ENCODE measurements at places on chromosomes 7 and 10. TPM values are rescaled to one million over a fixed set of nuclear protein-coding genes. Genes with fewer than 3 reads are reported as not detected.

Gene GIMAP8
- 11.8 TPM for total RNA-seq

Gene IRF5
- total RNA-seq = 21.7 TPM

Gene INPP5A
- 7.4 TPM for total RNA-seq

Gene KIF11
- total RNA-seq = 56.3 TPM

Gene FAM180A
- total RNA-seq = not detected

Gene PNLIPRP1
- not detected for total RNA-seq

Gene TAS2R3
- 0.63 TPM for total RNA-seq

Gene MMP21
- total RNA-seq = not detected

Gene OR2A12
- total RNA-seq = not detected

- DNase-seq = no peak
- H3K4me3 ChIP-seq = no peak overlapping the region
- H3K27me3 ChIP-seq = peaks cover under 1% of the 10 kb centered on the region
- H3K27ac ChIP-seq = no peak overlapping the region
- no peaks in the 10 kb centered on the region for H3K4me1 ChIP-seq
Observed at GRCh38 chr10:77024461-77024860, 613.1 kb downstream of the KCNMA1 start.

DNA sequence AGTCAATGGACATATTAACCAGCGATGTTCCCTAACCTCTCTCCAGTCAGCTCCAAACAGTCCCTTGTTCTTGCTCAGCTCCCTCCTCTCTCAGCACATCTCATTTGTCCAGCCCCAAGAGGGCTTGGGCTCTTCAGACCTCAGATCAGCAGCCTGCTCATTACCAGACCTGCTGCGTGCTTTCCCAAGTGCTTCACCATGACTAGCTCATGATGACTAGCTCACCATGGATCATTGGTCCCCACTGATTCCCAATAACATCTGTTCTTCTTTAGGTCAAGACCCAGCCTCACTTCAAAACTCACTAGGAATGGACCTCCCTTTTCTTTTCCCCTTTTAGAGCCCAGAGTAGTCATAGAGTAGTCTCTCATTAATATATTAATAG, 121.9 kb downstream of the SLC16A9 start:
- H3K4me1 ChIP-seq = no peaks in the 10 kb centered on the region
- H3K36me3 ChIP-seq = no peaks in the 10 kb centered on the region
- no peak for DNase-seq
- H3K4me3 ChIP-seq = no peak overlapping the region
- H3K27me3 ChIP-seq = no peaks in the 10 kb centered on the region
- no peak overlapping the region for H3K27ac ChIP-seq

DNA sequence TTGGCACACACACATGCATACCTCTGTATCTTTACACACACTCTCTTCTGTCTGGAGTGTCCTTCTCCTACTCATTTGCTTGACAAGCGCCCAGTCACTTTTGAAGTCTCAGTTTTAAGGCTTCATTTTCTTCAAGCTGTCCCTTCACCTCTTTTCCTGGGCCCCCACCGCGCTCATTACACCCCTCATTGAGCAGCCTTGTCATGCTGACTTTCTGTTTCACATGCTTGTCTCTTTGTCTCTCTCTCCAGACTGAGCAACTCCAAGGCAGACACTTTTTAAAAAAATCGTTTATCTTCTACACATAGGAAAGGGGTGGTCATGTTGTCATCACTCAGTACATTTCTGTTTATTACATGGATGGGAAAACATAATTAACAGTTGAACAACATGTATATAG, 225.2 kb upstream of the FZD1 start:
- no peak for DNase-seq
- no peaks in the 10 kb centered on the region for H3K4me1 ChIP-seq
- H3K27me3 ChIP-seq = peaks cover 2% of the 10 kb centered on the region
- H3K4me3 ChIP-seq = no peak overlapping the region
- no peaks in the 10 kb centered on the region for H3K36me3 ChIP-seq

GRCh38 chr7:70857793-70858545, 274.0 kb upstream of the GALNT17 start:
- no peaks in the 10 kb centered on the region for H3K4me1 ChIP-seq
- H3K27ac ChIP-seq = no peak overlapping the region
- DNase-seq = no peak
- no peaks in the 10 kb centered on the region for H3K36me3 ChIP-seq
- H3K4me3 ChIP-seq = no peak overlapping the region

- H3K4me3 ChIP-seq = no peak overlapping the region
- no peak overlapping the region for H3K27ac ChIP-seq
- no peaks in the 10 kb centered on the region for H3K36me3 ChIP-seq
- no peaks in the 10 kb centered on the region for H3K4me1 ChIP-seq
- no peak for DNase-seq
- no peaks in the 10 kb centered on the region for H3K27me3 ChIP-seq
Observed at GRCh38 chr7:11760372-11760771, 71.6 kb downstream of the THSD7A start.

DNA sequence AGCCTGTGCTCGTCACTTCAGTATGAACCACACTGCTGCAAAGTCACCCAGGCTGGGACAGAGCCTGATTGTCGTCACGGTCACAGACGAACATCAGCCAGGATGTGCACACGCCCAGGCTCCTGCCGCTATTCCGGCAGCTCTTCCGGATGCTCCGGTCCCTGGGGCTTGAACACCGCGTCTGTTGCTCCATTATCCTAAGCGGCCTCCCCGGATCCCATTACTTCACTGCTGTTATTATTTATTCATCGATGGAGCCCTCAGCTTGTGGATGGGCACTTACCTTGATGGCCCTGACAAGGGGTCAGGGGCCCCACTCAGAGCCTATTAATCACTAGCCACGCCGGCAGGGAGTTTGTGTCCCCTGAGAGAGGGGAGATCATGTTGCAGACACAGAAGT, 120.8 kb upstream of the PCBD1 start:
- H3K27me3 ChIP-seq = no peaks in the 10 kb centered on the region
- H3K4me3 ChIP-seq = no peak overlapping the region
- no peak overlapping the region for H3K27ac ChIP-seq

DNA sequence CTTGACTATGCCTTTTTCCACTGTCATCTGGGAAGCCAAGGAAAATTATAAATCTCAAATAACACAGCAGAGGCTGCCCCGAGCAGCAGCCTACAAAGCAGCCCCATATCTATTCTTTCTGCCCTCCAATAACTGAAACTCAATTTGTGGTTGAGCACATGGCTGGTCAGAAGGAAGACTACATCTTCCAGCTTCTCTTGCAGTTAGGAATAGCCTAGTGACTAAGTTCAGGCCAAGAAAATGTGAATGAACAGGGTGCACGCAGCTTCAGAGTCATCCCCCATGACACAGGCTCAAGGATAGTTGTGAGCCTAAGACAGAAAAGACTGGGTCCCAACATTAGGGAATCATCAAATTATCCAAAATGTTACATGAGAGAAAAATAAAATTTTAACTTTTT, 42.3 kb downstream of the CHCHD3 start:
- H3K27me3 ChIP-seq = no peaks in the 10 kb centered on the region
- peaks cover 6% of the 10 kb centered on the region for H3K4me1 ChIP-seq
- DNase-seq = no peak
- no peak overlapping the region for H3K4me3 ChIP-seq

- peaks cover 4% of the 10 kb centered on the region for H3K36me3 ChIP-seq
- DNase-seq = no peak
- H3K4me1 ChIP-seq = peaks cover 18% of the 10 kb centered on the region
- no peak overlapping the region for H3K27ac ChIP-seq
Observed at GRCh38 chr10:42640610-42641229, 2.4 kb upstream of the ZNF33B start.

DNA sequence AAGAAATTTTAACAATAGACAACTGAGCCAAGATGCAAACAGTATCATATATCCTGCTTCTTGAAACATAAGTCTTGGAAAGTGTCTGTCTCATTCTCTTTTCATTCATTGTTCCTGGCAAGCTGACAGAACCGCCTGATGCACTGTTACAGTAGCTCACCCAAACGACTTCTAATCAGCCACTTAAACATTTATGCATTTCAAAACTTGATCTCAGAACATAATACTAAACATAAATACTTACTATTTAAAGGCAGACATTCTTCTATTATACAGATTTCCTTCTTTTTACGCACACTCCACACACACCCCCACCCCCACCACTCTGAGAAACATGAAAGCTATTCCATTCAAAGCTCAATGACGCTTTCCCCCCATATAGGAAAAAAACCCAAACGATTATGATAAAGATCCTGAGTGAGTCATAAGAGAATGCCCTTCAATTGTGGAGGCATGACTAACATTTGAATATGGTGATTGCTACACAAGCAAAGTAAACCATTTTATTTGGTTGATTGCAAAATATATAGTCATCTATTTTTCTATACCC, 30.5 kb downstream of the SHTN1 start:
- H3K36me3 ChIP-seq = no peaks in the 10 kb centered on the region
- DNase-seq = no peak
- peaks cover under 1% of the 10 kb centered on the region for H3K27me3 ChIP-seq
- H3K4me3 ChIP-seq = no peak overlapping the region
- no peaks in the 10 kb centered on the region for H3K4me1 ChIP-seq
